Aortic smooth muscle cell (primary cell): ENCODE measurements at places on chromosomes 4 and X. TPM values are rescaled to one million over a fixed set of nuclear protein-coding genes. Genes with fewer than 3 reads are reported as not detected.

Gene GASK1B
- 11.9 and 25.1 TPM in 2 replicates for total RNA-seq

Gene MSMO1
- 150 and 180 TPM in 2 replicates for total RNA-seq

Gene ATOH1
- total RNA-seq = not detected in 2 replicates

Gene UGT2B17
- not detected in 2 replicates for total RNA-seq

Gene SPANXD
- not detected in 2 replicates for total RNA-seq

Gene PDE6B
- total RNA-seq = 0.37 TPM in 1 of 2 replicates, not detected in the other

Gene COL4A6
- 4.4 and 7.3 TPM in 2 replicates for total RNA-seq

Gene ASB9
- 1.6 and 2.6 TPM in 2 replicates for total RNA-seq

Gene TRPC3
- under 0.01 TPM in 2 replicates for total RNA-seq

Gene POLN
- 2.2 and 3.4 TPM in 2 replicates for total RNA-seq

Gene TIGD4
- total RNA-seq = 0.12 and 0.13 TPM in 2 replicates

Gene CNGA1
- total RNA-seq = under 0.01 and 0.31 TPM in 2 replicates

Gene MND1
- 5.1 and 6.9 TPM in 2 replicates for total RNA-seq

Gene SPANXA1
- not detected in 2 replicates for total RNA-seq

Gene SOWAHD
- 0.13 TPM in 1 of 2 replicates, not detected in the other for total RNA-seq
